Central memory CD4-positive, alpha-beta T cell (primary cell): ENCODE measurements at places on chromosomes 1 and 21.

- DNase-seq: no peak
Observed at GRCh38 chr1:68112835-68113243, 62.4 kb upstream of the DIRAS3 start.

DNA sequence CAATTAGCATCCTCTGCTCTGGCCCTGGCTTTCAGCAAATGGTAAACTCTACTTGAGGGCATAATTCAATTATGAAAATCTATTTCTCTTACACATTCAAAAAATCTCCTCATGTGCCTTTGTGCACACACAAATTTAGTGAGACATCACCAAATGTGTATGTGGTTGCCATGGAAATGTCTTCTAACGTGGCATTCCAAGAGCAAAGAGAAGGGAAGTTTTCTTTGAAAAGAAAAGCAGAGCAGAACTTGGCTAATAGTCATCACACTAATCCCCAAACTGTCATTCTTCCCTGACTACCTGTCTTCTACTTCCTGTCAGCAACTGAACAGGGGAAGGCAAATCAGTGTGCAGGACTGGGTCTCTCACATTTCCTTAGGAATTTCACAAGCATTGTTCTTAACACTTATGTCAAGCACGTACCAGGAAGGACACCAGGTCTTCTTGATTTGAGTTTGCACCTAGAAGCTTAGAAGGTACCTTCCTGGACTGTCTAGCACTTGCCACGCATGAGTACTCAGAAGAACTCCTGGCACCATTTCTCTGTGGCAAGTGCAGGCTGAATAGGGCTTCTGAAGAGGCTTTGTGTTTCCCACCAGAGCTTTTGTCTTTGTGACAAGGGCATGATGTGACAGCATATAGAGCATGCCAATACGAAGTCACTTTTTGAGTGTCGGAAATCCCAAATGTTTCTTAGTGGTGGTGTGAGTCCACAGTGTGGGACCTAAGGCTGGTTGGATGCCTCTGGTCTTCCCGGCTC, 32.3 kb downstream of the MAN1C1 start:
- DNase-seq: no peak

GRCh38 chr1:190243056-190243455, 234.6 kb downstream of the BRINP3 start:
- no peak for DNase-seq

DNA sequence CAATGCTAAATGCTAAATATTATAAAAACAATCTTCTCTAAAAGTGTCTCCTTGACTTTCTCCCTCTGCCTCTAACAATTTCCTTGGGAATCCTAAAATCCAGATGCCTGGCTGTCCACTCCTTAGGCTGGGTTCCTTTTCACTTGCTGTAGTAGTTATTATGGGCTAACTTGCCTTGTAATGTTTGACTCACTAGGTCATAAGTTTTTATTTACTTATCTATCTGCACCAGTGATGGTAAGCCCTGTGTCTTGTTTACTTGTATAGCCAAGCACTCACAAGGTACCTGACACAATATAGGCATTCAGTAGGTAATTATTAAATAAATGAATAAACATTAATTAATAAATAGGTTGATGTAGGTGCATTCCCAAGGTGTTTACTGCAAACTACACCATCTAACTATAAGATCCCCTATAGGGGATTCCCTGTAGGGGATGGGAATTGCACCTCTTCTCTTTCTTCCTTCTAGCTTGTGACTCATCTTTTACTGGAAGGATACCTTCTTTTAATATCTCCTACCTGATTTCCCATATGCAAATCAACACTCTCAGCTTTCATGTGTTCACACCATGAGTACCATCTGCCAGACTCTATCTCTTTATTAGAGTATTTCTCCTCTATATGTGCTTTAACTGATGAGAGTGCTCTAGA, 14.7 kb upstream of the CHIA start:
- DNase-seq: no peak

GRCh38 chr21:46211786-46212720, 16.5 kb downstream of the LSS start:
- no peak for DNase-seq

DNA sequence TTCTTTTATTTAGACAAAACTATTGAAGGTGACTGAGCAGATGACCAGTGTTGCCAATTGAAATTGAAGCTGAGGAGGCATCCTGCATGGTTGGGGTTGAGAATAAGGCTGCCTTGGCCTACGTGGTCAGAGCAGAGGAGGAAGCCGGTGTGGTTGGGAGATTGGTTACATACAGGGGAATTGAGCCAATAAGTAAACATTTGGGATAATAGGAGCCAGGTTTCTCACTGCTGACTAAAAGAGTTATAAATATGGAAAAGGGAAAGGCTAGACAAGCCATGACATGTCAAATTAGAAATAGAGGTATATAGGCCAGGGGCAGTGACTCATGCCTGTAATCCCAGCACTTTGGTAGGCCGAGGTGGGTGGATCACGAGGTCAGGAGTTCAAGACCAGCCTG, 15.8 kb downstream of the SNX7 start:
- no peak for DNase-seq

DNA sequence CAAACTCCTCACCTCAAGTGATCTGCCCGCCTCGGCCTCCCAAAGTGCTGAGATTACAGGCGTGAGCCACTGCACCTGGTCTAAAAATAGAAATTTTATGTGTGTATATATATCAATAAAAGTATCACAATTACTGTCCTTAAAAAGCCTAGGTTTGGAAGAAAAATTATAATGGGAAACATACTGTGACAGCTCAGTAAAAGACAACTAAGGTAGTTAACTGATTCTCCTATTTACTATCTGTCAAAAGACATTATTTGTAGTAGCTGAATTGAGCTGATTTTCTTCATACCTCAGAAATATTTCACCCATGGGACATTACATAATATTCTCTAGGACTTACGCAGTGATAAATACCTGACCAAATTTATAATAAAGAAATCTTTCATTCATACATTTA, 122.5 kb downstream of the SMYD3 start:
- DNase-seq: no peak

- DNase-seq: no peak
Observed at GRCh38 chr1:57475366-57475765, 51.5 kb upstream of the DAB1 start.

GRCh38 chr1:61111084-61112004, 29.0 kb downstream of the NFIA start:
- DNase-seq: no peak

DNA sequence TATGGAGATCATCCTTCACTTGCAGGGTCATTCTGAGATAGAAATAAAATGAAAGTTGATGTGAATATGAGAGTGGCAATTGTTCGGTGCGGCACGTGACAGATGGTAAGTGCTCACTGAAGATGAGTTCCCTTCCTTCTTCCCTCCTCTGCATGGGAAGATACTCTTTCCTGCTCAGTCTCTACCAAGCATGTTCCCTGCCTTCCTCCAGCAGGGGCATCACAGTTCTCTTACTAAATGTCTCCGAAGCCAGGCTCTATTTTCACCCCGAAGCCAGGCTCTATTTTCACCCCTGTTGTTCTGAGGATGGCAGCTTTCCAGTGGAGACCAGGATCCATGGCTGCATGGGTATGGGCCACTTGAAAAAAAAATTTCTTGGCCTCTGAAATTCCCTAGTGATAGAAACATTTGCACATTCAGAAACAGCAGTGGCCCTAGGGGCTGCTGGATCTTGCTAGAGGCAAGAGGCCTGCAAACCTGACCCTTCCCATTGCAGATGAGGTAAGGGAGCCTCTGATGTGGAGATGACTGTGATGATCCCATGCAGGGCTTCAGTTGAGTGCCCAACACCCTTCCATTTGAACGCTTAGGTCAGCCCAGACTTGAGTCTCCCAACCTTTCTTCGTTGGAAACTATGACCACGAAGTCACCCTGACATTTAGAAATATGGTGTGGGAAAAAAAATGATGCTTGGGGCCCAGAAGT, 123.7 kb upstream of the HMGB4 start:
- DNase-seq: no peak

- DNase-seq: no peak
Observed at GRCh38 chr1:37746806-37747205, 18.1 kb downstream of the EPHA10 start.

DNA sequence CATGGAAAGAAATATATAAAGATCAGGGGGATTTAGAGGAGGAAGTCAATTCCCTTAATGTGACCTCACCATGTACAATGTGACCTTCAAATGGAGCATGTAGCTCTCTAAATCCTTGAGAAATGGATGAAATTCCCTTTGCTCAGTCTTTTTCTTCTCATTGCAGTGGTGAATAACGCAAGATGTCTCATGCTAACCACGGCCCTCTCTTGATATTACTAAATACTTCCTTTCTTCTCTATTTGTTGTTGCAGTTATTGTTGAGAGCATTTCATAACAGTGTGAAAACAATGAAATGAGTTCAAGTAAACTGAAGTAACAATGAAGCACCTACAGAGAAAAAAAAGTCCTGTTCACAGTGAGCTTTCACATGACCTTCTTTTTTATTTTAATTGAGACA, 55.6 kb downstream of the ZNF281 start:
- no peak for DNase-seq

DNA sequence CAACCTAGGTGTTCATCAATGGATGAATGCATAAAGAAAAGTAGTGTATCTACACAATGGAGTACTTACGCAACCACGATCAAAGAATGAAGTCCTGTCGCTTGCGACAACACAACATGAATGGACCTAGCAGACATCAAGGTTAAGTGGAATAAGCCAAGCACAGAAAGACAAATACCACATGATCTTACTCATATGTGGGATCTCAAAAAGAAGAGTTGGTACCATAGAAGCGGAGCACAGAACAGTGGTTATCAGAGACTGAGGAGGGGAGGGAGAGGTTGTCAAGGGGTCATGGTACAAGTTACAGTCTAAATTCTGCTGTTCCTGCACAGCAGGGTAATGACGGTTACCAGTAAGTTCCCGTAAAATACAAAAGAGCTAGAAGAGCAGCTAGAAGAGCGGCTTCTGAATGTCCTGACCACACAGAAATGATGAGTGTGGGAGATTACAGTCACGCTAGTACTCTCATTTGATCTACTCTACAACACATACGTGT, 36.7 kb downstream of the NPHP4 start:
- DNase-seq: no peak

DNA sequence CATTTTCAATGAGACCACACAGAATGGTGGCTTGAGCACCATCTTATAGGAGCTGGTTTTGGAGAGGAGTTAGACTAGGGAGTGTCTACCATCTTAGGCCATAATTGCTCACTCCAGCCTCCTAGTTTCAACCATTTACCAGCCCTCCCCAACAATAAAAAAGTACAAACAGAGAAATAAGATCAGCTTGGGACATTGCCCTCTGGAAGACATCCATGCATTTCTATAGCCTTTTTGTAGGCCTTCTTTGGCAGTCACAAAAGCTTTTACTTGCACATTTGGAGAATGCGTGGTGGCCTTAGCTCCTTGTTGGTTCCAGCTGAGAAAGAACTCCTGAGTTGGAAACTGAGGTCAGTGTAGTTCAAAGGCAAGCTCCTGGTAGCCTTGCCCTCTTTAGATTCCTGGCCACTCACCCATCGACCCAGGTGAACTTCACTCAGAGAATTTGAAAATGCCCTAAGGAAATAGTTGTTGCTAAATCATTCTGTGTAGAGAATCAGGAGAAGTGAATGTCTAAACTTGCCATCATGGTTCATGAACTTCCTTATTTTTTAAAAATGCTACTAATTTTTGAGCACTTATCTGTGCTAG, 301.7 kb upstream of the PROX1 start:
- no peak for DNase-seq

GRCh38 chr1:212466898-212467650, 34.4 kb downstream of the NENF start:
- DNase-seq: no peak
